ENCODE measurements at places on chromosomes 12 and 14.

DNA sequence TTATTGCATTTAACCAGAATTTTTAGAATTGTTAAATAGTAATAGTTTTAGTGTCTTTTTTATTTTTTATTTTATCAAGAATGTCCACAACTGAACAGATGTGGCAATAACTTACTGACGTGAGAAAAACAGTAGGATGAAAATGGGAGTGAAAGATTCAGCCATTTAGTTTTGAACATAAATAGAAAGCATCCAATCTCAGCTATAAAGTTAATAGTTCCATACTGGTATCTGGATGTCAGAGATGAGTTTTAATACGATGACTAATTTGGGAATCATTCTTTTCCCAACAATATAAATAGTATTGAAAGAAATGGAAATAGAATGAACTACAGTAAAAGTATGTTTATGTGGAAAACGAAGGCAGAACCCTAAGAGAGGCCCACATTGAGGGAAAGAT lies 159.4 kb downstream of the EPS8 start:
- peak; percentile 4 for DNase-seq

DNA sequence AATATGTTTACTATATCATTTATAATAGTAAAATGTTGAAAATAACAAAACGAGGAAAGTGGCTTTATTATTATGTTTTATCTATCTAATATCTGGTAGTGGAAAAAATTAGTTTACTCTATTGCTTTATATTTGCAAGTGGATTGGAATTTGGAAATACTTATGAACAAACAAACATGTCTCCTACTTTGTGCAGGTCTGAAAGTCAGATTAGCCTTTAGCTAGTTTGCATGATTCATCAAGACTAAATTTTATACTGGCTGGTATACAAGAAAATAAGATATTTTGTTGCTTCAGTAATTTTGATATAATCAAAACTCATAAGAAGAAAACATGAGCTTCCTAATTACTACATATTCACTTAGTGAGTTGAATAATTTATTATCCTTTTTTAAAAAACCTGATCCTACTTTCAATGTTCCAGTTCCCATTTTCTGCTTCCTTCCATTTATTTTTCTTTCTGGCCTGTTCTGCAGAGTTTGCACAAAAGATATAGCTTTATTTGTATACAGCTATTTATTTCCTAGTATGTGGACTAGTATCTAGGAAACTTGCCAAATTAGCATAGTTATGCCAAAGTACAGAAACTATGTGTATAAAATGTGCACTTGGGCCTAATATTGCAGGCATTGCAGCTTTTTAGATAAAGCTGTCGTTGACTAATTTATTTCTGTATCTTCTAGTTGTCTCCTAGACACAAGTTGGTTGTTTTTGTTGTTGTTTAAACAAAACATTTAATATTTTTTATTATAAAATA lies 122.0 kb downstream of the AKAP6 start:
- DNase-seq = no peak

DNA sequence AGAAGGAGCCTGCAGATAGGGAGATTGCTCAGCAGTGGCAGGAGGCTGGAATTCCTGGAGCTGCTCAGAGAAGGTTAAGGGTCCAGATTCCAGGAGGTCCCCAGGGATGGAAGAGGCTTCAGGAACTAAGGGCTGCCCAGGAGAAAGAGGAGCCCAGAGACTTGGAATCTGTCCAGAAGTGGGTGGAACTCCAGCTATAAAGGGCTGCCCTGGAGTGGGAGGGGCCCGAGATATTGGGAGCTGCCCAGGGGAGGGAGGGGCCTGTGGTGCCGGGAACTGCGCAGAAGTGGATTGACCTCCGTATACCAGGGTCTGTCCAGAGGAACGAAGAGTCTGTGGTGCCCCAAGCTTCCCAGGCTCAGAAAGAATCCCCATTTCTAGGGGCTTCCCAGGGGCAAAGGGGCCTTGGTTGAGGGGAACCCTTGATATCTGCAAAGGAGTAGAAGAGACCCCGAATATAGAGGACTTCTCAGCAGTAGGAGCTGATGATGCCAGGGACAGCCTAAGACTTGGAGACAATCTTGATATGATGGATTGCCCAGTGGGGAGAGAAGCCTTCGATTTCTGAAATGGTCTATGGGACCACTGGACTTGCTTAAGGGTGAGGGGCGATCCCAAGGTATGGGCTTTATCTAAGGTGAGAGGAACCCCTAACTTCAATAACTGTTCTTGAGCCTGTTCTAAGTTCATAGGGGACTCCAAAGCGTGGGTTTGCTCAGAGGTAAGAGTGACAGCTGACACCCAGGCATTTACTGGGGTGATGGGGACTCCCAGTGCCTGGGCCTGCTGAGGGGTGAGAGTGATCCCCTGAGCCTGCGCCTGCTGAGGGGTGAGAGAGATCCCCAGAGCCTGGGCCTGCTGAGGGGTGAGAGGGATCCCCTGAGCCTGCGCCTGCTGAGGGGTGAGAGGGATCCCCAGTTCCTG lies 45.0 kb downstream of the FAM186A start:
- no peak for DNase-seq

- DNase-seq = no peak
Observed at GRCh38 chr14:96782436-96782835, 14.7 kb upstream of the VRK1 start.

- no peak for DNase-seq
Observed at GRCh38 chr12:49190974-49191373, 2.1 kb upstream of the TUBA1A start.

DNA sequence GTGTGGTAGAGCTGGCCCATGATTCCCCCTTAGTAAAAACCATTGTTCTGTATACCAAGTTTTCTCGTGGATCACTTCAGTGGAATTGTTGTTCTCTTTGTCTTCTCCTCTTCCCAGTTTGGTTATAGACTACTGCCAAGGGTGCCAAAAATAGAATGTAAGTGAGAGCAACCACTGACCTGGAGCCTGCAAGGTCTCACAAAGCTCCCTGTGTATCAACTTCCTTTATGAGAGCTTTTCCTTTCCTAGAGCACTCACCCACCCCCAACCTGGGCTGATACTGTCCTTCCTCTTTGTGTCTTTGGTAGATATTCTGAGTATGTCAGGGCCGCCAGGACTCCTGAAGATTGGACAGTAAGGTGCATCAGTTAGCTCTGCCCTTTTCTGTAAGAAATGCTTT lies 101.0 kb downstream of the SCN8A start:
- peak; percentile 26 for DNase-seq

DNA sequence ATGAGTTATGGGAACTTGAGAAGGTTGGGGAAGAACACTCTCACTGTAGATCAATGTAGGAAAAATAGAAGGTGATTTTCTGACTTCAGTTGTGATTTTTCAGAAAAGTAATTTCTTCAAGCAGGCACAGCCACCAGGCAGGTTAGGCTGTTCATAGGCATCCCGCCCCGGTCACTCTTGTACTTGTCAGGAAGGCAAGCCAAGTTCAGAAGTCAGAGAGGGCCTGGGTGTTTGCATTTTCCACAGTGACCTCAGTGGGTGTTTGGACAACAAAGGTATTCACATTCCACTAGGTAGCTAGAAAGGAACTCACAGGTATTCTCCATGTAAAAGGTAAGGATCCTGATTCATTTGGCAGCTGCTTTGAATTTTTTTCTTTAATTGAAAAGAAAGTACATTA lies 3.0 kb upstream of the FAM234B start:
- DNase-seq = no peak

- no peak for DNase-seq
Observed at GRCh38 chr14:94918896-94919295, 149.0 kb upstream of the GSC start.

- no peak for DNase-seq
Observed at GRCh38 chr12:51777973-51778372, 70.5 kb downstream of the FIGNL2 start.
